ENCODE measurements at places on chromosomes 3 and 15.

DNA sequence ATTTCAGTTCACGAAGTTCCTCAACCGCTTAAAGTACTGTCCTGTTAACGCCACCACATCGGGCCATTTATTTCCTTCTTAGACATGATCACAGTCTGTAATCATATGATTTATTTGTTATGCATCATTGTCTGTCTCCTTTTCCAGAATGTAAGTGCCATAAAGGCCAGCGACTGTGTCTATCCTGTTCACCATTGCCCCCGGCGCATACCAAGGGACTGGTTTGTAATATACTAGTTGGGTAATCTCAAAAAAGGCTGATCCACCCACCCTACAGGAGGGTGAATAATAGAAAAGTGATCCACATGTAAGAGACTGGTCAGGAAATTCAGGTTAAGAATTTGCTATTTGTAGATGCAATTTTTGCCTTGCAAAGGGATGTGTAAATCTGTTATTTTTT lies 41.9 kb downstream of the SLC6A20 start:
- DNase-seq, result no peak

- no peak for DNase-seq
These were observed 475 bp downstream of the SPSB4 start for GRCh38 chr3:141051443-141052200.

GRCh38 chr15:63677778-63678177 lies 80.6 kb downstream of the FBXL22 start:
- DNase-seq, result no peak

GRCh38 chr3:25472153-25472552 lies 44.1 kb downstream of the RARB start:
- no peak for DNase-seq

- no peak for DNase-seq
These were observed 340.9 kb upstream of the NR2E3 start for GRCh38 chr15:71469413-71469812.

DNA sequence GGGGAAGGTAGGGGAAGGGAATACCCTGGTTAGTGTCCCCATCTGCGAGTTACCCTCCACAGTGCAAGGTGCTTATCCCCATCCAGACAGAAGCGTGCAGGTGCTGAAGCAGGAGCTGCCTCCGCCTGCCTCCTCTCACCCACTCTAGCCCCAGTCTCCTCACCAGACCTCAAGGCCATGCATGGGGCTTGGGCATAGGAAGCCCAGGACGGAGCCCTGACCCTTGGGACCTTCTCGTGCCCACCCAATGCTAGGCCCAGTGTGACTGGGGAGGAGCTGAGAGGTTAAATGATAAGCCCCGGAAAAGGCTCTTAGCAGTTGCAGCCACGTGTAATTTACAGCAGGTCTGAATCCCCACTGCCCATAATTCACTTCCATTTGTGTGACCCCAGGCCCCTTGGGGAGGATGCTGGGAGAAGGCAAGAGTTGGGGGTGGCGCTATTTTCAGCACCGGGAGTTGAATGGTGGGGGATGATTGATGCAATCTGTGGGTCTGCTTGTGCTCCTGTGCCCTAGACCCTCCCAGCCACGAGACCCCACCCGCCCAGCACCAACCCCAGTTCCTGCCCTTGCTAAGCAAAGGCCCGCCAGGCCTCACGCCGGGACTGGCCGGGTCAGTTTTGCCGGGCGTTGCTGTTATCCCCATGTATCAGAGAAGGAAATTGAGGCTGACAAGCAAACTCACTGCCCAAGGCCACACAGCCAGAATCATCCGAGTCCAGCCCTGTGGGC lies 14.5 kb upstream of the PLXND1 start:
- no peak for DNase-seq

- no peak for DNase-seq
These were observed 46.8 kb upstream of the TBC1D23 start for GRCh38 chr3:100213891-100214573.

- DNase-seq, result no peak
These were observed 80.6 kb upstream of the RNF7 start for GRCh38 chr3:141657516-141657915.
